ENCODE measurements at places on chromosomes 12 and 14. TPM values are rescaled to one million over a fixed set of nuclear protein-coding genes. Genes with fewer than 3 reads are reported as not detected.

- H3K27ac ChIP-seq: peak overlapping the region; percentile 73
- H3K4me1 ChIP-seq: no peaks in the 10 kb centered on the region
- H3K4me3 ChIP-seq: no peak overlapping the region
- peak; percentile 24 for DNase-seq
Observed at GRCh38 chr12:101935890-101936746, 58.7 kb downstream of the DRAM1 start.

DNA sequence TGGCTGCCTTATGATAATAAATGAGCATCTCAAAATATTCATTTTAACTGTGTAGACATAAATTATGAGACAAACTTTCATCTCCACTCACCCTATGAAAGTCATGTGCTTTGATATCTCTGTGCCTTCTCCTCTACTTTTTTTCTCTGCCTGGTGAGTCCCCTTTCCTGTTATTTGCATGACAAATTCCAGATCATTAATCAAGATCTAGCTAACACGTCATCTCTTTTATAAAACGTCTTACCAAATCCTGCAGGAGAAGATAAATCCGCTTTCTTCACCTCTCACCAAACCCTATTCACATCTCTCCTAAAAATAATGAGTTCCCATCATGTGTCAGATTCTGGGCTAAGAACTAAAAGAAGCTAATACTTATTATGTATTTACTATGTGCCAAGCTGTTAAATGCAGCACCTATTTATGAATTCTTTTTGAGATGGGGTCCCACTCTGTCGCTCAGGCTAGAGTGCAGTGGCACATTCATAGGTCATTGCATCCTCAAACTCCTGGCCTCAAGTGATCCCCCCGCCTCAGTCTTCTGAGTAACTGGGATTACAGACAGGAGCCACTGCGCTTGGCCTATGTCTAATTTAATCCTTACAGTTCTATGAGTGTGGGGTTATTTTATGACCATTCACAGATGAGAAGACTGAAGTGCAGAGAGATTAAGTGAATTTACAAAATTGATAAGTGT, 26.7 kb downstream of the SPX start:
- no peak overlapping the region for H3K27ac ChIP-seq
- DNase-seq: no peak
- H3K4me3 ChIP-seq: no peak overlapping the region
- H3K36me3 ChIP-seq: no peaks in the 10 kb centered on the region
- no peaks in the 10 kb centered on the region for H3K4me1 ChIP-seq

DNA sequence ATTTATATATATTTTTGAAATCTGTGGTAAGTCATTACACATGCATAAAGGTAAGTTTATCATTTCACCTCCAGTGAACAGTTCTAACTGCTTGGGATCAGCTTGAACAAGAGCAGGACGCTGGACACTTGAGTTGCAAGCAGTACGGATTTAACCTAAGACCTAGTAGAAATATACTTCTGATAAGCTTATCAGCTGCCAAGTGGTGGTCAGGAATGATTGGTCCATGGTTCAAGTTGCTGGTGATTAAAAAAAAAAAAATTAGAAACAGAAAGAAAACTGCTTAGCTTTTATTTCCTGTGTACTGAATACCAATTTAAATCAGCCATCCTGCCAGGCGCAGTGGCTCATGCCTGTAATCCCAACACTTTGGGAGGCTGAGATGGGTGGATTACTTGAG, 88.6 kb downstream of the AEBP2 start:
- no peaks in the 10 kb centered on the region for H3K4me1 ChIP-seq
- no peak overlapping the region for H3K27ac ChIP-seq
- no peaks in the 10 kb centered on the region for H3K36me3 ChIP-seq
- no peaks in the 10 kb centered on the region for H3K27me3 ChIP-seq

DNA sequence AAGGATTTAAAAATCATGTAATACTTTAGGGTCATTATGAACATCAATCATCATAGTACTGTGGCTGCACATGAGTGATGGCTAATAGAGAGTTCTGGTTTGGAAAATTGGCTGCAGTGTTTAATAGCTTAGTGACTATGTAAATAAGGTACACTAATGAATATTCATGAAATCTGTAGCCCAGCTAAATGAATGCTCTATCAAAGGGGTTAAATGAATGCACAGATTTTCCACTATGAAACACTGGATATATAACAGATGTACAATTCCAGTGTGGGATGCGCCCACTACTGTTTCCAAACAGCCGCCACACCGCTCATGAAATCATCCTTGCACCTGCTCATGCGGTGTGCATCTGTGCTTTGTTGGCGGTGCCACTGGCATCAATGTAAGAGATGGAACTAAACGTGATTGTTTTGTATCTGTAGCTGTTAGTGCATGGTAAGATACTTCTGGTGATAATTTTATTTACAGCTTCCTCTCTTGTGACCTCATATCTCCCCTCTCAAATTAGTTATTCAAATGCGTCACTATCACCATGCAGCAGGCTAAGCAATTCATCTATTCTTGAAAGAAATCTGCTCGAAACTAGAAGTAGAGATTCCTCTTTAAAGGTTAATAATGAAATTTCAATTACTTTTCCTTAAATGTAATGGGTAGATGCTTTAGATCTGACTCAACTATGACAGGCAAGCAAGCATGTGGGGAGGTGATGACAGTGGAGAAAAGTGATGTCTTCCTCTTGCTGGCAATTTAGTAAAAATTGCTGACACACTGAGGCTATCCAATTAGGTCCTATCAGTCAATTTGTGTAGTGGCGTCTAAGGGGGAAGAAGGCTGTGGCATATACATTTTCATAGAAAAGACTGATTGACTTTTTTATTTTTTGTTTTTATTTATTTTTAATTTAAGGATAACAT, 433.6 kb downstream of the AEBP2 start:
- no peaks in the 10 kb centered on the region for H3K4me1 ChIP-seq
- no peaks in the 10 kb centered on the region for H3K36me3 ChIP-seq

NABP2 gene
- total RNA-seq: 11.5 TPM

FAM181A gene
- not detected for total RNA-seq

FZD10 gene
- 0.32 TPM for total RNA-seq

All from transverse colon (tissue), 4 donors.